ENCODE measurements at places on chromosomes 4 and X. TPM values are rescaled to one million over a fixed set of nuclear protein-coding genes. Genes with fewer than 3 reads are reported as not detected.

Gene RHOXF2B
- not detected for total RNA-seq

Gene PROM1
- 0.93 TPM for total RNA-seq

Gene UCP1
- not detected for total RNA-seq

Gene HPSE
- total RNA-seq = 5.6 TPM

Gene GRIA2
- total RNA-seq = not detected
